Pericardium fibroblast (primary cell): ENCODE measurements at places on chromosomes 4 and X. TPM values are rescaled to one million over a fixed set of nuclear protein-coding genes. Genes with fewer than 3 reads are reported as not detected.

HMGN5 gene
- 2.3 TPM in 1 of 2 replicates, not detected in the other for total RNA-seq

FGF5 gene
- 0.12 and 1.9 TPM in 2 replicates for total RNA-seq

TEX13C gene
- not detected in 2 replicates for total RNA-seq

GPR101 gene
- total RNA-seq: not detected in 2 replicates

MPC1L gene
- total RNA-seq: not detected in 2 replicates

NAP1L2 gene
- not detected in 2 replicates for total RNA-seq

SERTM2 gene
- total RNA-seq: not detected in 2 replicates

POU4F2 gene
- total RNA-seq: not detected in 2 replicates

SORCS2 gene
- total RNA-seq: 0.58 and 4.3 TPM in 2 replicates

DKK2 gene
- not detected in 2 replicates for total RNA-seq

MAGEA9B gene
- total RNA-seq: not detected in 2 replicates

SHROOM3 gene
- total RNA-seq: 0.60 and 7.7 TPM in 2 replicates
